CD4-positive, alpha-beta T cell treated with Interleukin-4 for 4 hours (primary cell): ENCODE measurements at places on chromosomes 3 and 15.

DNA sequence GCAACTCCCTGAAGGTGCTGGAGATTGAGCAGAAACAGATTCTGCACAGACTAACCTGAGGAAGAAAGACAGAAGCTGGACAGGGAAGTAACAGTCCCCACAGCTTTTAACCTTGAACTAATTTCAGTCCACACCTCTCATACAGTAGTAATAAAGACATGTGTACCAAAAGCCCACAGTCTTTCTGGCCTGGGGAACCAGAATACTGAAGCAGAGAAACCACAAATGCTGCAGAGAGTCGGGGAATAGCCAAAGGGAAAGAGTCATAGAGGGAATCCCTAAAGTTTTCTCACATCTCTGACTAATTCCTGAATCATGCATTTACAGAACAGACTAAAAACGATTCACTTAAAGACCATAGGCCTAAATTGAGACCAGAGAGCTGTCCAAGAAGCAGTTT is 503.4 kb upstream of the NECTIN3 start:
- DNase-seq, result no peak

- no peak for DNase-seq
Observed at GRCh38 chr3:57840473-57840872, 84.4 kb downstream of the SLMAP start.

DNA sequence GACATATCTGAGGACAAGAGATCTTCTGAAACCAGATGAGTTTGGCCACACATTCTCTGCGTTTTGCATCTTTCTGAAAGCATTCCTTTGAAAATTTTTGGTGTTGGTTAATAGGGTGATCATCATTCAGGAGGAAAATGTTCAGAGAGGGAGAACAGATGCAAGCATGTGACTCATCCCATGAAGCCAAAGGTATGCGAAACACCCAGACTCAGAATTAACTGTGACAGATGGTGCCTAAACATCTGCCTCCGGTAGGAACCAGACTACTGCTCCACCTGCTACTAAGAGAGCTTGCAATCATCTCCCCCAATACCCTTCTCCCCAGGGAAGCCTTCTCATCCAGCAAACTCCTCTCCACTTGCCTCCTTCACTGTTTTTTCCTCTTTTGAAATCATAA is 46.2 kb downstream of the TRIM69 start:
- DNase-seq, result no peak

DNA sequence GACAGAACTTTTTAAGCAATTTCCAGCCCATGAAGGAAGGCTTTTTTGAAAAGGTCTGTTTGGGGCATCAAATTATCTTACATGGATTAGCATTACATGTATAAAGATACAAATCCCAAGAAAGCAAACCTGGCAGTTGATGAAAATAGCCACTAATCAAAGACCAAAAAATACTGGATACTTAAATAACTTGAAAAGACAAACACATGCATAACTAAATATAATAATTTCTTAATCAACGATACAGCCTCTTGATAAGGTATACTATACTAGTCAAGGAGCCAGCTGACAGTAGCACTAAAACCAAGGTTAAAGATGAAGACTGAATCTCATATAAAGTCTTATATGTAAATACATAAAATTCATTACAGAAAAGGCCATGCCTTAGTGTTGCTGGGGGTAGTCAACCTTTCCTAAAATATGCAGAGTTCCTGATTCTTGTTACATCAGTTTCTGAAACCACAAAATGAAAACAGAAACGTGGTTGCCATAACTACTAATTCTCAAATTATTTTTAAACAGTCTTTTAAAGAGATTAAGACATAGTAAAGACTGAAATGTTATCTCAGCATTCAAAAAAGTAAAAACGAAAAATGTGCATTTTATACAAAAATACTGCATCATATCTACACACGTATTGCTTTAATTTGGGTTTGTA is 2.0 kb downstream of the ANKRD28 start:
- peak; percentile 80 for DNase-seq

GRCh38 chr15:90970274-90970673 is 15.6 kb downstream of the RCCD1 start:
- no peak for DNase-seq

DNA sequence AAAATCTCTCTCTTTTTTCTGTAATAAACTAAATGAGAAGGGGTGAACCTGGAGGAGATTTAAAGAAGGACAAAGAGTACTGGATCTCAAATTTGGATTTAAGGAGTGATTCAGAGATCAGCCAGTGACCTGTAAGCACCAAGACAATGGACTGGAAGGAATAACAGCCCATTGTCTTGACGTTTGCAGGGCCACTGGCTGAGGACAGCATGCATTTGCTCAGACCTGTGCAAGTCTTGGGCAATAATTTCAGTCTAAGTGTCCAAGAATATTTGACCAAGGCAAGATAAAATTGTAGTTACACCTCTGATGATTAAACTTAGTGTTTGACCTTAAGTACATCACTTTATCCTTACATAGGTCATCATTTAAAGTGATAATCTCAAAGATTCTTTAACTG is 55.8 kb upstream of the OSTN start:
- no peak for DNase-seq

GRCh38 chr3:35743218-35743617 is 103.9 kb downstream of the ARPP21 start:
- DNase-seq, result no peak
